ENCODE measurements at places on chromosomes 16 and 17.
A peak's percentile ranks its signal among the peaks of the same experiment; 100 is the strongest.

GRCh38 chr17:17343896-17344506 is 40.8 kb downstream of the NT5M start:
- no peak for DNase-seq

- peak; percentile 51 for DNase-seq
Observed at GRCh38 chr16:2339521-2340484, 725 bp downstream of the ABCA3 start.

- DNase-seq, result no peak
Observed at GRCh38 chr16:46961373-46962353, 11.8 kb downstream of the DNAJA2 start.

DNA sequence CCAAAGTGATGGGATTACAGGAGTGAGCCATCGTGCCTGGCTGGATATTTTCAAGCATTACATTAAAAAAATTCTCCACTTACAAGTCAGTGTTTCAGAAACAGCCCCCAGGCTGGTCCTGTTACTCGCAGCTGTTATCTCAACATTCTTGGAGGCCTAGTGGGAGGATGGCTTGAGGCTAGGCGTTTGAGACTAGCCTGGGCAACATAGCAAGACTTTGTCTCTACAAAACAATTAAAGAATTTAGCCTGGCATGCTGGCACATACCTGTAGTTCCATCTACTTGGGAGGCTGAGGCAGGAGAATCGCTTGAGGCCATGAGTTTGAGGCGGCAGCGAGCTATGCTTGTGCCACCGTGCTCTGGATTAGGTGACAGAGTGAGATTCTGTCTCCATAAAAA is 26.5 kb upstream of the SPNS3 start:
- no peak for DNase-seq

- DNase-seq, result no peak
Observed at GRCh38 chr17:42472709-42473521, 14.2 kb downstream of the ATP6V0A1 start.

- no peak for DNase-seq
Observed at GRCh38 chr17:67620636-67621035, 97.1 kb upstream of the NOL11 start.

DNA sequence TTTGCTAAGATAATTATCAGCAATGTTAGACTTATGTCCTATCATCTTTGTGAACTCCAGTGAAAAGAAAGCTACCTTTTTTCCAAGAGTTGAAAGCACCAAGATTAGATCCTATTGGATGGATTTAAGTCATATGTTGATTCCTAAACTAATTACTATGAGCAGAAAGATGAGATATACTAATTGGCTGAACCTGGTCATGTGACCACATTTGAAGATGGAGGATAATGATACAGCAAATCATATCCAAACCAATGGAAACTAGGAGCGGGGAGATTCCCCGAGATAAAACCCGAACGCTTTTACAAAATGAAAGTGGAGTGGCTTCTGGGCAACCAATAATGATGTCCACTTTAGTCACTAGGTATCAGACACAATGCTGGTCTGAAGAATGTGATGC is 1060.2 kb upstream of the EEF2KMT start:
- DNase-seq, result no peak

DNA sequence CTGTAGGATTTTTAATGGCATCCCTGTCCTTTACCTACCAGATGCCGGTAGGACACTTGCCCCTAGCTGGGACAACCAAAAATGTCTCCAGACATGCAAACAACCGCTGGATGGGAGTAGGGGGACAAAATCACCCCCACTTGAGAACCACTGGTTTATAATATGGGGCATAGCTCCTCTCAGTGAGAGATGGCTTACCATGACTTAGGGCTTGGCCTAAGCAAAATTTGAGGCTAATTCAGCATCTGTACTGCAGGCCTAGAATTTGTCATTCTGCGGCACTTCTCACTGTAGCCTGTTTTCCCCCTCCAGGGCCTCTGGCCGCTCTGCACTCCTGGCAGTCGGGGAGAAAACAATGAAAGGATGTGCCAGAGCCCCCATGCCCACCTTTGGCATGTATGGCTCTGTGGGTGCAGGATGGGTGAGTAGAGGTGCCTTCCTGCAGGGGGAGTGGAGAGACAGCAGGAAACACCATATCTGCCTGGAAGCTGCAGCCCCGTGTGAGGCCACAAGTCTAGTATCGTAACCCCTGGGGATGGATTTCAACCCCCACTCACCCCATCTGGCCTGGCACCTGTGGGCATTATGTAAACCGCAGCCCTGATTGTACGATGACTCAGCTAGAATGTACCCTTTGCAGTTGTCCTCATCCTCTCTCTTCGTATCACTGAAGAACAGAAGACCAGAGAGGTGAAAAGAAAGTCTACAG is 268.1 kb downstream of the SOX9 start:
- no peak for DNase-seq

GRCh38 chr16:53022374-53022773 is 30.3 kb downstream of the CHD9NB start:
- DNase-seq, result peak; percentile 50

DNA sequence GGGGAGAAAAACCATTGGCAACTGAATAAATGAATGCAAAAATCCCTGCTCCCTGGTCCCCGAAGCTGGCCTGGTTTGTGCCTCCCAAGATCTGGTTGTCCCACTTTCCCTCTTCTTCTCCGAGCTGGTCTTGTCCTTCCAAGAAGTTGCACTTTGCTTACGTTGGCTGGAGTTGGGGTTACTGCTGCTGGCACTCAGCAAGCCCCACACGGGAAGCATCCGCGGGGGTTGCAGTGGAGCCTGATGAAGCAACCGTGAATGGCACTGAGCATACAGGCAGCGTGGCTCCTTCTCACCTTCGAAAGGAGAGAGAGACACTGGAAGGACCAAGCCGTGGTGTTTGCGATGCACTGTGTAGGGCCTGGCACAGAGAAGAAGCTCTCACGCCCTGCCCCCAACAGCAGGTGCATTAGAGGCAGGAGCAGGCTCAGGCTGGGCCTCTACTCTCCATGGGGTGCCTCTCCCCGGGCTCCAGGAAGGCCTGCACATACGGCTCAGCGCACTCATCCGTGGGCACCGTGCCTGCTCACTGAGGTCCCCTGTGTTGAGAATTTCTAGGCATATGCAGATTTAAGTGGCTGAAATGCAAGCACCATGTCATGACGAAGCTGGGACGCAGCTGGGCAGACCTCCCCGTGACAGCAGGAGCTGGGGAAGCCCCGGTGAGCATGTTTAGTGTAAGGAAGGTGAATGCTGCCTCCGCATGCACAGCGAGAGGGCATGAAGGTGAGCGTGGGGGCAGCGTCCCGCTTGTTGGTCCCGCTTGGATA is 12.1 kb downstream of the CA5A start:
- DNase-seq, result no peak

- DNase-seq, result peak; percentile 74
Observed at GRCh38 chr17:74430706-74431567, 951 bp upstream of the GPRC5C start.

DNA sequence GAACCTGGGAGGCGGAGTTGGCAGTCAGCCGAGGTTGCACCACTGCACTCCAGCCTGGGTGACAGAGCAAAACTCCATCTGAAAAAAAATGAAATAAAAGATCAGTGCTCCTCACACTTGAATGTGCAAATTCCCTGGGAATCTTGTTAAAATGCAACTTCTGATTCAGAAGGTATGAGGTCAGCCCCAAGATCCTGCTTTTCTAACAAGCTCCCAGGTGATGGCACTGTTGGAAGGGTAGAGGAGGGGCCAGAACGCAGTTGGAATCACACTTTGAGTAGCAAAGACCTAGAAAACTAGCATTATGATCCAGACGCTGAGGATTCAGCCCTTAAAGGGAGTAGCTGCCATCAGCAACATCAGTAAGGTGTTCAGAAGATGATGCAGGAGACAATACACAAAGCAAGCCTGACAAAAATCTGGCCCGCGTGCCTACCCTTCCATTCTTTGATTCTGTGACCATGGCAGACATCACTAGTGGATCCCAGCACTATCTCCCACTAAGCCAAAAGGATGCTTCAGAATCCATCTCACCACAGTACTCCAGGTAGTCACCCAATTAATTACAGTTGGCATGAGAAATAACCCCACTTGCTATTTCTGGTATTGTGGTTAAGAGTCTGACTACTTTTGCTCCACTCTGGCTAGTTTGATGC is 33.1 kb upstream of the MEIOC start:
- DNase-seq, result no peak

GRCh38 chr17:45110676-45111611 is 21.4 kb downstream of the PLCD3 start:
- peak; percentile 34 for DNase-seq

DNA sequence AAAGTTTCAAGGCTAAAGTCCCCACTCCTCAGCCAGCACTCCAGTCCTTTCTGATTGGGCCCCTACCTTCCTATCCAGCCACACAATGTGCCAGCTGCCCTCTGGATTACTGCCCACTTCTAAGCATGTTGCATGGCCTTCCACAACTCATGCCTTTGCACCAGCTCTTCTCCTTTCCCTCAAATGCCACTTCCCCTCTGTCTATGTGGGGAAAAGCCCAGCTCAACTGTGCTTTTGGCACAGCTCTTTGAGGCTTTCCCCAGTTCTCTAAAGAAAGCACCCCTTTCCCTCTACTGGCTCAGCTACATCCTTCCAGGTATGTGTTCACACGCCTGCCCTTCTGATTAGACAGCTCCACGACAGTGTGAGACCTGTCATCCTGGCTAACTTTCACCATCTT is 18.5 kb downstream of the GTF3C1 start:
- DNase-seq, result no peak

- no peak for DNase-seq
Observed at GRCh38 chr17:31313982-31314781, at the start of gene EVI2B. EVI2B (minus strand) TSS chr17:31314054; CDS start chr17:31305609, 8,445 bp downstream.

DNA sequence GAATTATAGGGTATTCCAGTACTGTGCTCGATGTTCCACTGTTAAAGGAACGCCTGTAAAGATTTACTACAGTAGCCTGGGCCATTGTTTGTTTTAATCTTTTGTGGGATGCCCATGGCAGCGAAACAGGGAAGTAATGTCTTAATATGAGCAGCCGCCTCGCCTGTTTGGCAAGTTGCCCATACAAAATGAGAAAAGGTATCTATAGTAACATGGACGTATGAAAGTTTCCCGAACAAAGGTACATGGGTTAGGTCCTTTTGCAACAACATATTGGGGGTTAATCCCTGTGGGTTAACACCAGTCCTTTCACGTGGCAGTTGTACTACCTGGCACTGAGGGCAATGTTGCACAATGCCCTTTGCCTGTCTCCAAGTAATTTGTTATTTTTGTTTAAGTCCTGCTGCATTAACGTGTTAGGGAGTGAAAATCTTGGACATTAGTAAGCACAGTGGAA is 21.1 kb upstream of the TMC5 start:
- DNase-seq, result no peak

DNA sequence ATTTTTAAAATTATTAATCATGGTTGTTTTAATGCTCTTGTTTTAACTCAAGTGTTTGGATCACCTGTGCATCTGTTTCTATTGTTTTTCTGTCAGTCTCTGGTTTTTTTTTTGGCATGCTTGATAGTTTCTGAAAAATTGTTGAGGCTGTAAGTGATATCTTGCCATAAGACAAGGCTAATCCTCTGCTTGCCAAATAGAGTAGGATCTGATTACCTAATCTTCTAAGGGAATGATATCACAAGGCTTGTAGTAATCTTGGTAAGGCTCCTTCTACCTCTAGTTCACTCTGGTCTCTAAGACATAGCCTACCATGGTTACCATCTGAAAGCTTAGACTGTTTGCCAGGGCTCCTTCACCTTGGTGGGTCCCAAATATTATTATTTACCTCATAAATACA is 81.0 kb downstream of the ATF7IP2 start:
- no peak for DNase-seq

GRCh38 chr17:57273490-57273889 is 17.2 kb downstream of the MSI2 start:
- DNase-seq, result no peak

GRCh38 chr17:49984283-49984682 is 10.7 kb downstream of the DLX3 start:
- no peak for DNase-seq

DNA sequence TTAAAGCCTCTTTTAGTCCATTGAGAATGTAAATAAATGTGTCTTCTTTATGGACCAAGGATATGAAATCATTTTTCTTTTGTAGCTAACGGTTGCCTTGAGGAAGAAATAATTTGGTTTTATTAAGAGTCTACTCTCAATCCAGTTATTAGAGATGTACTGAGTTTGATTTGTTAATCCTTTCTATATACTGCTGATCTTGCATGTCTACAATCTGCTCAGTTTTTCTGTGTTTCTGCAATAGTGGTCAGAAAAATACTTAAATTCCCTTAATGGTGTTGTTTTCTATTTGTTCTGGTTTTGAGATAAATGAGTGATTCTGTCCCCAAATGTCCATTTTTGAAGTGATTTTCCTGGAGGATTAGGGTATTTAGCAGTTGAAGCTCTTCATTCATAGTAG is 54.9 kb downstream of the CYLD start:
- DNase-seq, result no peak

DNA sequence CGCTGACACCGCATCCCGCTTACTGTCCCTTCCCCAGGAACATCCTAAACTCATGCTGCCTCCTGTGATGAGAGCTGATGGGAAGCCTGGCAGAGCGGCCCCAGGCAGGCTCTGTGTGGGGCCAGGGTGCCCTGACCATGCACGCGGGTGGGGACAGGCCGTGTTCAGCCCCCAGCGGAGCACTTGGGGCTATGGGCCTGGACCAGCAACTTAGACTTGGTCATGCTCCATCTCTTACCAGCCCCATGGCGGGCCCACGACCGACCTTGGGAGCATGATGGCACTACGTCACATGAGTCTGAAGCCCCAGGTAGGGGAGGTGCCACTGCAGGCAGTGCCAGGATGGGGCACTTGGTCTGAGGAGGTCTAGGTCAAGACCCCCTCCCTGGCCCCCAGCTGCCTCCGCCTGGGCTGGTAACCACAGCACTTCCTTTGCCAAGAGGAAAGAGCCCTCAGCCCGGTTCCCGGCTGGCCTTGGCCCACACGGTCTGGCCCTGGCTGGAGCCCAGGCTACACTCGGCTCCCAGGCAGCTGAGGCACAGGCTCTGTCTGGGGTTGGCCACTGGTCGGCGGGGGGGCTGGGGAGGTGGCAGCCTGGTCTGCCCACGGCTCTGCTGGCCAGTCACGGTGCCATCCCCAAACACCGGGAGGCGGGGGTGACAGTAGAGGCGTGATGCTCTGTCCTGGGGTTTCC is 25.7 kb downstream of the BAHCC1 start:
- peak; percentile 80 for DNase-seq

- no peak for DNase-seq
Observed at GRCh38 chr17:44205962-44206824, 6.5 kb upstream of the ATXN7L3 start.

DNA sequence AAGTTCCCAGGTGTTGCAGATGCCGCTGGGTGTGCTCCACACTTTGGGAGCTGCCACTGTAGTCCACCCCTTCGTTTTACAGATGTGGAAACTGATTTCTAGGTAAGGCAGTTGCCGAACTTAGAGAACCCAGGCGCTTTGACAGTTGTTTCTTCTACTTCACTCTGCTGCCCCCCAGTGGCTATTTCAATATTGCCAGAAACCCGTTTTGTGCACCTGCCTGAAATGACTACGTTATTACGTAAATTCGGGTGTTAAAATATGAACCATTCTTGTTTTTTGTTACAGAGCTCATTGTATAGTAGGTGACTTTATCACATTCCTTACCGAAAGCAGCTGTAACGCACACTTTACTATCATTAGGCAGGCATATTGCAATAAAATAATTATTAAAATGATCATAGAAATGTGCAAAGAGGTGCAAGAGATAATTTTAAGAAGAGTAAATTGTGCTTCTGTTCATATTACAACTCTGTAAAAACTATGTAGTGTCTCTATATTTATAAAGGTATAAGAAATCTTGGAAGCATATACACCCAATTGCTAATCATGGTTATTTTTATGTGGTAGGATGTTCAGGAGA is 44.9 kb downstream of the OTOA start:
- peak; percentile 28 for DNase-seq

- DNase-seq, result peak; percentile 49
Observed at GRCh38 chr17:40092581-40092980, 7.8 kb downstream of the NR1D1 start.

Data from amygdala (tissue), 56 donors.